ENCODE measurements at places on chromosomes 2 and 18.
A peak's percentile ranks its signal among the peaks of the same experiment; 100 is the strongest.

- no peak for DNase-seq
Measured at GRCh38 chr2:1455466-1455865, 42.2 kb downstream of the TPO start.

GRCh38 chr2:134131681-134132489 lies 122.0 kb upstream of the MGAT5 start:
- DNase-seq, result no peak

GRCh38 chr2:195117011-195117410 lies 540.0 kb upstream of the SLC39A10 start:
- DNase-seq, result no peak

DNA sequence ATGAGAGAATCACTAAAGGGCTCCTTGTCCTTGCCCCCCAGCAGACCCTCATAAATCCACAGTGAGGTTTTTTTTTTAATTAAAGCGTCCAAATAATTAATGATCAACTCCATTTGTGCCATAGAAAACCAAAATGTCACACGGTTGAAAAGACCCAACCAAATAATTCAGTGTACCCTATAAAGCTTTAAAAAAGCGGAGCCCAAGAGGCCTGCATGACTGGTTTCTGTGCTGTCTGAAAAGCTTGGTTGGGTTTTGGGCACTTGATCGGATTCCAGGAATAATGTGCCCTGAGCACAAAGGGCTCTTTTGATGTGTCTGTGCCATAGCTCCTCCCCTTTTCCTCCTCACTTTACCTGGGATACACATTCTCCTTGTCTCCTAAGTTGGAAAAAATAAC lies 523.2 kb downstream of the TNS1 start:
- DNase-seq, result no peak

DNA sequence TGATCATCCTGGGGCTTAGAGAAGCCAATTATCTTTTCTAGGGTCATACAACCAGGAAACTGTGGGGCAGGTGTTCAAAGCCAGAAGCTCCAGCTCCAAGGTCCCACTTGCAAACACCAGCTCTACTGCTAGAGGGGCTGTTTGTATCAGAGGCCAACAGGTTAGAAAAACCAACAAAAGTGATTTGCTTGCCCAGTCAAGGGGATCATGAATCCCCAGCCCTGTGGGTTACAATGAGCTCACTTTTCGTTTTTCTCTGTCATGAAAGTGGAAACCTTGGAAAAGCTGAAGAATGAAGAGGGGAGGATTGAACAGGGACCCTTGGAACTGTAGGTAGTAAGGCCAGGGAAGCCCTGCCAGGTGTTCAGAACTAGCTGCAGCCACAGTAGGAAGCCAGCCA lies 119.2 kb downstream of the SPP2 start:
- no peak for DNase-seq

DNA sequence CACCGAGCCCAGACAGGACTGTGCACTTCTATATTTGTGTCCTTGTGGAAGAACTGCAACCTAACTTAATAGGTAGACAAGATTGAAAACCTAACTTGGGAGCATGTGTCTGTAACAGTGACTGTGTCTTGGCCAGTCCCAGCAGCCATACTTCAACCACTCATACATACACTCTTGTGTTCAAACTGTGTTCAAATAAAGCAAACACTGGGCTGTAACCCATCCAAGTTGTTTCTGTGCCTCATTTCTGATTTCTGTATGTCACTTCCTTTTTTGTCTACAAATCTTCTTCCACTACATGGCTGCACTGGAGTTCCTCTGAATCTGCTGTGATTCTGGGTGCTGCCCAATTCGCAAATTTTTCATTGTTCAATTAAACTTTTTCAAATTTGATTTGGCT lies 31.0 kb downstream of the MSGN1 start:
- no peak for DNase-seq

- no peak for DNase-seq
Measured at GRCh38 chr2:72415781-72416475, 268.3 kb upstream of the CYP26B1 start.

- DNase-seq, result no peak
Measured at GRCh38 chr2:159322419-159322818, 35.9 kb upstream of the WDSUB1 start.

DNA sequence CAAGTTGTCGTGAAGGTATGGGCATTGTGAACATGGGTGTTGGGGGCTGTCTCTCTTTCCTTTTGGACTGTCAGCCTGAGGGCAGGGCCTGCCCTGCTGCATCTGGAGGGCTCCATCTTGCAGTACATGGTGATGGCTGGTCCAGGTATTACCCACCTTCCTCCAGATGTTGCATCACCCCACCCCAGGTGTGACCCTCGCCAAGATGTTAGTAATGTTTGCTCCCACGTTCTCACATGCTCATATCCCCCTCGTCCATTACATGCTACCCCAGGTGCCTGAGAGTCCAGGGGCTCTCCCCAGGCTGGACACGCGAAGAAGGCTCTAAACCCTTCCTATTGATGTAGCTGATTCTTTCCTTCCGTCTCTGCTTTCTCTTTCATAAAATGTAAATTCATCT lies 13.9 kb downstream of the ZAP70 start:
- no peak for DNase-seq

DNA sequence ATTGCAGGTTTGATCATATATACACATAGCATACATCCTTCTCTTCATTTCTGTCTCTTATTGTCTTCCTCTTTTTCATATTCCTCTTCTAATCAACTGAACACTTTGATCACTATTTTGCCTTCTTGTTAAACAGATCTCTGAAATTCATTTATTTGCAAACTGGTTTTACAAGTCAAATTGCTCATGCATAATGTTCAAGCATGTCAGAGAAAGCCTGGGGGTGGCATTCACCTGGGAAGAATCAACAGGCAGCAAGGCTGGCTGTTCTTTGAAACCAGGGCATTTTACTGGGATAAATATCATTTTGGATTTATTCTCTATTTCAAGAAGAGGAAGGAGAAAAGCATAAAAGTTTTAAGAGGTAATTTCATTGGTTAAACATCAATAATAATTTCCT lies 66.9 kb upstream of the LRATD1 start:
- DNase-seq, result no peak

GRCh38 chr2:190819840-190820301 lies 60.8 kb upstream of the GLS start:
- no peak for DNase-seq

DNA sequence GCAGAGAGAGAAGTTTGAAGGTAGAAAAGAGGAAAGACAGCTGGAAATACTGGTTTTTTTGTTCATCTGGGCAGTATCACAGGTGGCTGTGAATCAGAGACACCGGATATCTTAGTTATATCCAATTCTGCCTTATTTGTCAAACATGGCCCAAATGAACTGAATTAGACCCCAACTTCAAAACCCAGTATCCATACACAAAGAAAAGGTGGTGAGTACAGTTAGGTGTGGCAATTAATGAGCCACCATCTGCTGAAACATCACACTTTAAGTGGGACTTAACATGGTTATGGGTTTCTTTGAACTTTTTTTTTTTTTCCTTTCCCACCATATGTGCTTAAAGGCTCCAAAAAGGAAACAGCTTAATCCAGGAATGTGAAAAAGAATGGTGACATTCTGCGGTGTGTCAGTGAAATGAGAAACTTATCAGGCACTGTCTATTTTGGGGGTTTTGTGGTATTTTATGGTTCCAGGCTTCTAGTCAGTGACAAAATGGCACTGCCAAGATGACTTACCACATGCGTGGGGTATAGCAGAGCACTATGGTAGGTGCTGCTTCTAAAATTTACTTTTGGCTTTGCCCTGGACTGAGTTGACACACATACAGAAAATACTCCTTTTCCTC lies 5.0 kb upstream of the TMEM178A start:
- DNase-seq, result no peak

GRCh38 chr18:8673256-8674209 lies 31.8 kb upstream of the MTCL1 start:
- DNase-seq, result no peak

GRCh38 chr2:152405206-152406118 lies 70.5 kb downstream of the FMNL2 start:
- no peak for DNase-seq

DNA sequence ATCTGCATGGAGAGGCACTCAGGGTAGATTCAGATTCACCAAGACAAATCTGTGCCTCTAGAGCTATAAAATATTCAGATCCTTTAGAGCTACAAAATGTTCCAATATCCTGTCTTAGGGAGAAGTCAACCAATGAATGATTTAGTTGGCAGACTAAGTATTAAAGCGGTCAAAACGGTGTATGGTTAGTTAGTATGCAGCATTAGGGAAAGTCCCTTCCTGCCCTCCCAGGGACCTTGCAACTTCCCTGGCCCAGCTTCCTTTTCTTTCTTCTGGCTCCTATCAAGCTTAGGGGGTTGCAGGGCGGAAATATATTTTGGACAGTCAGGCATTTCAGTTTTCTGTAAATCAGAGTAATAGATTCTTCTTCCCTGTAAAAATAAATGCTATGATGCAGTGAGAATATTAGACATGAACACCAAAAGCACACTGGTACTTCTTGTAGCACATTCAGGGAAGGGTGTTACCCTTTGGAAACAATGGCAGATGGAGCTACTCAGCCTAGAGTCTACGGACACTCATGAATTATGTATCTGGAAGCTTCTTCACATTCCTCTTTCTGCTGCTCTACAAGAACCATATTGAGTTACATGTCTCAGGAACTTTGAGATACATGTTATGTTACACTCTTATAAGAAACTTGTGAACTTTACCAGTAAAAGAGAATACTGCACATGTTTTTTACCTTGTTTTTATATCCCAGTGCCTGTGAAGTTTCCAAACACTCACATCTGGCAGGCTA lies 45.7 kb downstream of the CCDC93 start:
- no peak for DNase-seq

DNA sequence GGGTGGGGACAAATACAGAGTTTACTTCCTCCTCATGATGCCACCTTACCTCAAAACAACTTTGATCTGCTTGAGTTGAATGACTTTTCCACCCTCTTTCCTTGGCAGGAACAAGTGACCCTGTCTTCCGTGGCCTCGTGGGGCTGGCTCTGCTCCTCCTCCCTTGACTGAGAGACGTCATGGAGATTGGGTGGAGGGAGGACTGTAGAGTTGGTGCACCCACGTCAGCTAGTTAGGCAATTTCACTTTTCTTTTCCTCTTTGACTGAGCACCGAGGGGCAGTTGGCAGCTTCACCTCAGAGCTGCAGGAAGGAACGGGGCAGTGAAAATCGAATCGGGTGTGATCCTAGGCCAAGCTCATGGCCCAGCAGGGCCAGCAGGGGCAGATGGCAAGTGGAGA lies at the start of gene SP140:
Gene SP140 (plus strand): TSS at position 251 of the 400 bp plus-strand sequence. CDS start 109 bp downstream, at position 360.
- peak; percentile 38 for DNase-seq

DNA sequence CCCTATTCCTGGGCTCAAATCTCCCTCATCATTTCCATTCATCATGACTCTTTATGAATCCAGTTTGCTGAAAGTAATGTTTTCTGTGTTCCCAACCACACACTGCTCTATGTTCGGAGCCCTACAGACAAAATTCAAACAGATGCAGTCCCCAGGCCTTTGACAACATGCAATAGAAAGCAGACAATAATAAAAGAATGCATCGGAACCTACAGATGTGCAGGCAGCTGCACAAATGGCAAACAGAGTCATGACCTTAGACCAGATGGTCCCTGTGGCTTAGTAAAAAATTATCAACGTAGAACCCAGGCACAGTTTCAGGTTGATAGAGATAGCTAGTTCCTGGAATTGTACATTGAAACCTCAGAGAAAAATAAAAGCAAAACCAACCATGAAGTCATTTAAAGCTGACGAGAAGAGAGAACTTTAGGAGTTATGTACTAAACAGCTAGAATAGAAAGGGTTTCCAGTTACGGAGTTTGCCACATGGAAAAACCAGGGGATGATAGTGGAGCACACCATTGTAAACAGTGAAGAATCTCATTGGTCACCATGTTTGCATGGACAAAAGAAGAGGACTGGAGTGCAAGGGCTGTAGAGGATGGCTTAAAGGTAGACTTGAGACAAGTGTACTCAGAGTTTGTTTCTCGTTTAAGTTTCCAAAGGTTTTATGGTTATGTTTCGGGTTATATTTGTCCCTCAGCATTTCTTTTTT lies 23.2 kb upstream of the ACVR1 start:
- no peak for DNase-seq

- peak; percentile 4 for DNase-seq
Measured at GRCh38 chr2:13652531-13653313, 936.0 kb downstream of the TRIB2 start.

DNA sequence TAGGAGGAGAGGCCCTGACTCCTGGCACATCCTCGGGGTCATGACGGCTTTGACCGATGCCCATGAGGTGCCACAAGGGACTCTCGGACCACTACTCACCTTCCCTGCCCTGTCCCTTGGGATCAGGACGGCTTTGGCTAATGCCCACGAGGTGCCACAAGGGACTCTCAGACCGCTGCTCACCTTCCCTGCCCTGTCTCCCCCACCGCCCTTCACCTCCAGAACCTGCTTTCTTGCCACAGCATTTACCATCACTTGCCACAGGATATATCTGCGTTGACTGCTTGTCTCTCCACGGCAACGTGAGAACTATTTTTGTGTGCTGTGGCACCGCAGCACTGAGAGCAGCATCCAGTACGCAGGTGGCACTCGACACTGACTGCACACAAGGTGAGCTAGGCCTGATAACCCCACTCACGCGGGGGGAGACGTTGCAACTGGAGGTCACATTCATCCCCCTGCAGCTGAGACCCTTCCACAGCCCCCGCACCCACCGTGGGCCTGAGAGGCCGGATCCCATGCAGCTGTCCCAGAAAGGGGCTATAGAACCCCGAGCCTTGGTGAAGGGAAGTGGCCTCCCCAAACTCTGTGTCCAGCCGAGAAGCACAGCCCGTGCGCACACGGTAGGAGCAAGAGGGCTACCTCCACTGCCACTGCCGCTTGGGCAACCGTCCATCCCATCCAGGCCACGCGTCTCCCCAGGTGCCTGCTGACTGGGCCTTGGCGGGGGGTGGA lies 47.5 kb downstream of the ANO7 start:
- no peak for DNase-seq

- no peak for DNase-seq
Measured at GRCh38 chr2:51011693-51012092, 20.2 kb downstream of the NRXN1 start.

- no peak for DNase-seq
Measured at GRCh38 chr2:128602038-128602698, 283.5 kb upstream of the HS6ST1 start.

- DNase-seq, result no peak
Measured at GRCh38 chr2:153059338-153060052, 341.1 kb downstream of the ARL6IP6 start.

GRCh38 chr2:70467831-70468779 lies 85.5 kb downstream of the TGFA start:
- DNase-seq, result no peak

- DNase-seq, result peak; percentile 36
Measured at GRCh38 chr2:64859312-64860212, 129.6 kb upstream of the SLC1A4 start.

DNA sequence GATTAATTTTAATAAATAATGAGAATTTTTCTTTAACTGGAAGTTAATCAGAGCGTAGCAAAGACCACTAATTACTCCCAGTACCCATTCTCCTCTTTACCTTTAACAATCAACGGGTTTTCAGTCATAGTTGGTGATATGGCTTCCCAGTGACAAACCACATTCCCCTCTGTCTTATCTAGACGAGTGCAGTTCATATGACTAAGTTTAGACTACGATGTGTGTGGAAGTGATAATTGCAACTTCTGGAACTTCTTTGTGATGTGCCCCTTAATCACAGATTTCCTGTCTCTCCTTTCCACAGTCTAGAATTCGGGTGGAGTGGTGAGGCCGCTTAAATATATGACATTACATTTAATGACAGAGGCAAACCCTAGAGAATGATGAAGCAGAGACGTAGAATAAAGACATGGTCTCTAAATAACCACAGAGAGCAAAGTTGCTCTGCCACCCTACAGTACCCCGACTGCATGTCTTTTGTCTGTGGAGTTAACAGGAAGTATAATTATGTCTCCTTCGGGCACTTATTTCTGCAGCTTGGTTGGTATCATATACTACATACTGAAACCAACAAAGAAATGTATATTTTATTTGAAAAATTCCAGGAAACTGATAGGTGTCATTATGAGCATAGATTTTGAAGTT lies 693.3 kb upstream of the CDH7 start:
- DNase-seq, result no peak
